ENCODE measurements at places on chromosomes 7 and 10. TPM values are rescaled to one million over a fixed set of nuclear protein-coding genes. Genes with fewer than 3 reads are reported as not detected.

- no peak for DNase-seq
Observed at GRCh38 chr10:47118326-47118725, 181.7 kb upstream of the GDF10 start.

DNA sequence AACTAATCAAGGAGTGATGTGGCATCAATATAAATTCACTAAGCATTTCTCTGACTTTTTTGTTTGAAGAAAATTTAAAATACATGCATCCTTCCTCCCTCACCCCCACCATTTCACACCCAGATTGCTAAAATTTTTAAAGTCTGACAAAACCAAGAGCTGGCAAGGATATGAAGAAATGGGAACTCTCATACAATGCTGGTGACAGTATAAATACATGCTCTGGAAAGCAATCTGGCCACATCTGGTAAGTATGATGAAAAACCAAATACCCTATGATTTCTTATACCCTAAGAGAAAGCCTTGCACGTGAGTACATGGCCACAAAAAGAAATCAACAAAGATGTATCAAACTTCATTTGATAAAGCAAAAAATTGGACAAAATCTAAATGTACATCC lies 31.2 kb downstream of the P4HA1 start:
- DNase-seq = no peak

- DNase-seq = peak; percentile 16
Observed at GRCh38 chr7:116570306-116570705, 45.5 kb downstream of the CAV1 start.

DNA sequence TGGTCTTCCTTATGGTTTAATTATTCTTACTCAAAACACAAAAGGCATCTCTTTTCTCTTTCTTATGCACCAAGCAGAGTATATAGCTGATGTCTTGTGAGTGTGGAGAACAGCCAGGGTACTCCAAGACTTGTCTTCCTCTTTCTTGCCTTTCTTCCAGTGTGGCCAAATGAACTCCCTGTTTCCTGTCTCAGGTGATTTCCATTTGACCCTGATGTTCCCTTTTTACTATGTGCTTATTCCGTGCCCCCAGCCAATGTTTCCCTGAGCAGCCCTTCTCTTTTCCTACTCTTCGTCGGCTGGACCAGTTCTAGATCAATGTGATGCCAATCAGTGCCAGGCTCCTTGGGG lies 12.6 kb downstream of the OR9A4 start:
- DNase-seq = no peak

DNA sequence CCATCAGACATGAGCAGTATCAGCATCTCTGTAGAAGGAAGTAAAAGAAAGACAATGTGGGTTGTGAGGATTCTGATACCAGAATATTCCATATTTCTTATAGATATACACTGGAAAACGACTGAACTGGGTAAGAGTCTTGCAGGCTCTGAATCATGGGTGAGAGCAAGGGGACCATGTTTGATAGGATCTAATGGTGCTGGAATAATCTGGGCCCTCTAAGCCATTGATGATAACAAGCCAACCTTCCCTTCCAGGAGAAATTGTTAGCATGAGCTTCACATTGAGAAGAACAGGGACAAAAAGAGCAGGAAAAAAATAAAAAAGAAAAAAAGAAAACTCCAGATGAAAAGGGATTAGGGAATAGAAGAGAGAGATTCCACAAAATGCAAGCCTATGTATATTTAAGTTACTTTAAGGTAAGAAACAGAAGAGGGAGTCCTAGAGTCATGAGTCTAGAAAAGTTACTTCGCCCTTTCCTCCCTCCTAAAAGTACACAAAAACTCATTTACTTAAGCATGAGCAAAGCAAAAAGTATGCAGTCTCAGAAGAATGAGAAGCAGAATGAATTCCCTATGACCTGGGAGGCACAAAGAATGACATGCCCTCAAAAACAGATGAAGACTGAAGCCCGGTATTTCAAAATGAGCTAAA lies 181.9 kb downstream of the TMEM26 start:
- DNase-seq = peak; percentile 45

DNA sequence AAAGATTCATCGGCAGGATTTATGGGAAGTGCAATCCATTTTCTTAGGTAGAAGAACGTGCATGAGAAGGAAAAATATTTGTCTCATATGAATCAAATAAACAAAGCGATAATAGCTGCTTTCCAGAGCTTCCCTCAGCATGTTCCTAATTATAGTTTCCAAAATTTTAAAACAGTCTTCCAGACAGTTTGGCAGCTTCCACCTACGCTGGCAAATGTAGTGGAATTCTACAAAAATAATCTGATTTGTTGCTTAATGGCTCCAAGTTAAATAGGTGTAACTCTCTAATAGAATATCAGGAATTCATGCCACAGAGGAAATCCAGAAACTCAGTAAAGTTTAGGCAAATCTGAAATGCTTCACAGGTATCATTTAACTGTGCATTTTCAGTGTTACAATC lies 23.3 kb upstream of the AGBL3 start:
- DNase-seq = no peak

Gene AQP1
- total RNA-seq = not detected

Gene CAMK2B
- 0.02 TPM for total RNA-seq

Gene CPXM2
- not detected for total RNA-seq

All from HT1080 (cell line).